Aorta (tissue), 5 donors: ENCODE measurements at places on chromosomes 6 and 20. TPM values are rescaled to one million over a fixed set of nuclear protein-coding genes. Genes with fewer than 3 reads are reported as not detected.

The FHL5 gene
- polyA plus RNA-seq, result 37.6 TPM

The GPSM3 gene
- 5.4 TPM for polyA plus RNA-seq

The LAMA2 gene
- polyA plus RNA-seq, result 52.0 TPM

The GSTA3 gene
- not detected for polyA plus RNA-seq

The ESR1 gene
- polyA plus RNA-seq, result 0.13 TPM

The CLPSL2 gene
- polyA plus RNA-seq, result not detected

The FAM120B gene
- 5.5 TPM for polyA plus RNA-seq

GRCh38 chr20:15406072-15406471, 1068.7 kb upstream of the FLRT3 start:
- DNase-seq, result no peak

DNA sequence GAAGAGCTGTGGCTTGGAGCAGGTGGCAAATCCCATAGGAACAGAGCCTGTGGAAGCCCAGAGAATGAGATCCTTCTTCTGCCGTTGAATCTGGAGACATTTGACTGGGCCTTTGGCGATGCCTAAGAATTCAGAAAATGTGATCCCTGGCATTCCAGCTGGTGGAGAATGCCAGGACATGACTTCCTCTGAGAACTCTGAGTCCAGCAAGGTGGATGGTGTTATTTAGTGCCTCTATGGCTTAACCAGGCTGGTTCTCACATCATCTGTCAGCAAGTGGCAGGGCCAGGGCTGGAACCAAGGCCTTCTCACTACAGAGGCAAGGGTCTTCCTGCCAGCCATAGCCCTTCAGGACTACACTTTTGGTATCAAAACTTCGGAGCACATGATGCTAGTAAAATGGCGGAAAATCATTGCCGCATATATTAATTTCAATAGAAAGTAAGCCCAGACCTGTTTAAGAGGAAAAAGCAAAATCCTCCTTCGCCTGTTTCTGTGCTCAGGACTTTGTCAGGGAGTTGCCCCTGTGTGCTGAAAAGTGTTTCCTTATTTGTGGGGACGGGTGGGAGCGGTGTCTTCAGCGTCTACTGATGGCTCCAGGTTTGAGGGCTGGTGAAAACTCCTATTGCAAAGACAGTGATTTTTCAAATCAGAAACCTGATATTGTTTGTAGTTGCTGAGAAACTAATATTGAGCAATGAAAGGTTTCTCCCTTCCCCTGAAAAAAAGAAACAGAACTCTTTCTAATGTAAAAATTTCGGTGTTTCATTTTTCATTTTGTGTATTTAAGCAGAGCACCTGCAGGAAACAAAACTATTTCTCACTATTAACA, 23.9 kb downstream of the DUSP22 start:
- DNase-seq, result no peak

DNA sequence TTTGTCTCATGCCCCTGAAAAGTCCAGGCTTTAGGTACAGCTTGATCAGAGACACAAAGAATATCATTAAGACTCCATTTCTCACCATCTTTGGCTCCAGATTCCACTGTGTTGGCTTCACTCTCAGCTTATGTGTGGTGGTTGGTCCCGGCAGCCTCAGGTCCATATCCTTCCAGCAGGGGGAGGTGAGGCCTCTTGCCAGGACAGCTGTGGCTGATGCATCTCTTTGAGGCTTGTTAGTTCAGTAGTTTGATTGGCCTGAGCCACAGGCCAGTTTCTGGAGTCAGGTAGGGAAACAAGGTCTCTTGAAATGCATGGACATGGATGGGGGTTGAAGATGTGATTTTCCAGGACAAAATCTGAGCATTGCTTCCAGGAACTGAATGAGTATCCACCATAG, 62.4 kb downstream of the JAG1 start:
- peak; percentile 82 for DNase-seq

DNA sequence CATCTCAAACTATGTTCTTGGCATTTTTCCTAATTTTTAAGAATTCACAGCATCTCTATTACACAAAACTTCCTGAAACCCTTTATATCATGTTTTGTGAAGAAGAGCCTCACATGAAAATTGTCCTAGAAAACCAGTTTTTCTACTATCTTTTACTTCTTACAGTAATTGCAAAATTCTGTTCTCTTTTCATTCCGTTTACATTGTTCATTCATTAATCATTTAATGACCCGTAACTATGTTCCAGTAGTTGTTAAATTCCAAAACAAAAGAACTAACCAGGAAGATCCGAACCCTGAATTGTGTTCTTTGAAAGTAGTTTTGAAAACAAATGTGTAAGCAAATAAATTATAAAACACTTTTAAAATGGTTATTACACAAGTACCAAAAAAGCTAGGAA, 597.0 kb downstream of the EYS start:
- no peak for DNase-seq

DNA sequence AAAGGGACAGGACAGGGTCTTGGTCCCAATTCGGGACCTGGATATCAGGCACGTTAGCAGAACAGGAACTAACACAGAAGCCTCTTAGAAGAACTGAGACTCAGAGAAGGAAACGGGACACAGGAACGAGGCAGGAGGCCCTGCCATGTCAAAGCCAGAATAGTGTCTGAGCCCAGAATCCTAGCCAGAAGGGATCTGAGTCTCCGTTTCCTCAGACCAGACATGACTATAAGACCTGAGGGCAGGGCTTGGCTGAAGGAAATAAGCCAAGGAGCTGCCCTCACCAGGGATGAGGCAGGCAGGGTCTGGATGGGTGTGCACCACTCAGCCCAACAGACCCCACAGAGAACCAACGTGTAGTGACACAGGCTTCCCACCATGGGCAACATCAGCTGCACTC, 40.3 kb downstream of the TRERF1 start:
- DNase-seq, result no peak

GRCh38 chr20:916125-916799, at the start of gene ANGPT4:
TSS of gene ANGPT4 (minus strand) at chr20:916334. CDS start at chr20:916214, 120 bp downstream.
- no peak for DNase-seq

GRCh38 chr6:88358846-88359245, 192.7 kb upstream of the CNR1 start:
- no peak for DNase-seq

DNA sequence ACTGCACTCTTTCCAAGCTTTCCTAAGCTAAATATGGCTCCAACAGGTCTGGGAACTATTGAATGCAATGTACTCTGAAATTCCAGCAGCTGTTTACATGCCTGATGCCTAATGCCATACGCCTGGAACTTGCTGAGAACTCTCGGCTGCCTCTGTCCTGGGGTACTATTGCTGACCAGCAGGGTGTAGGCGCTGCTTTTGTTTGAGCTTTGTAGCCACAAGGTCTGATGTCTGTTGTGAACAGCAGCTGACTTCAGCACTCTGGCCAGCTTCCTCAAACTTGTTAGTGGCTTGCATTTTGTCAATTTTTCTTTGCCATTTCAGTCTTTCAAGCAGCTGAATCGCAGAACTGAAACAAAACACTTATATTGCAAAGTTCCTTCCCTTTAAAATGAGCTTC, 26.7 kb downstream of the SAYSD1 start:
- DNase-seq, result peak; percentile 74

- no peak for DNase-seq
Observed at GRCh38 chr20:14005996-14006395, 10.7 kb downstream of the MACROD2 start.

- DNase-seq, result peak; percentile 79
Observed at GRCh38 chr6:21666201-21666691, 72.7 kb downstream of the SOX4 start.

- no peak for DNase-seq
Observed at GRCh38 chr6:1479095-1479494, 89.7 kb downstream of the FOXF2 start.

GRCh38 chr6:89669002-89669401, 30.5 kb upstream of the LYRM2 start:
- DNase-seq, result no peak

GRCh38 chr20:4153251-4153650, 137.9 kb upstream of the RNF24 start:
- DNase-seq, result no peak

DNA sequence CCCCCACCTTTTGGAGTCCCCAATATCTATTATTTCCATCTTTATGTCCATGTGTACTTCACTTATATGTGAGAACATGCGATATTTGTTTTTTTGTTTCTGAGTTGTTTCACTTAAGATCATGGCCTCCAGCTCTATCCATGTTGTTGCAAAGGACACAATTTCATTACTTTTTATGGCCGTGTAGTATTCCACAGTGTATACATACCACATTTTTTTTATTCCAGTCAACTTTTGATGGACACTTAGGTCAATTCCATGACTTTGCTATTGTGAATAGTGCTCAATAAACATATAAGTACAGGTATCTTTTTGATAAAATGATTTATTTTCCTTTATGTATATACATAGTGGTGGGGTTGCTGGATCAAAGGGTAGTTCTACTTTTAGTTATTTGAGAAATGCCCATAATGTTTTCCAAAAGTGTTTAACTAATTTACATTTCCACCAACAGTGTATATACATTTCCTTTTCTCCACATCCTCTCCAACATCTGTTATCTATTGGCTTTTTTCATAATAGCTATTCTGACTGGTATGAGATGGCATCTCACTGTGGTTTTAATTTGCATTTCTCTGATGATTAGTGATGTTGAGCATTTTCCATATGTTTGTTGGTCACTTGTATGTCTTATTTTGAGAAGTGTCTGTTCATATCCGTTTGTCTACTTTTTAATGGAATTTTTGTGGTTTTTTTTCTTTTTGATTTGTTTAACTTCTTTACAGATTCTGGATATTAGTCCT, 34.0 kb upstream of the COL10A1 start:
- no peak for DNase-seq

- DNase-seq, result no peak
Observed at GRCh38 chr6:2020909-2021308, 224.5 kb downstream of the GMDS start.

DNA sequence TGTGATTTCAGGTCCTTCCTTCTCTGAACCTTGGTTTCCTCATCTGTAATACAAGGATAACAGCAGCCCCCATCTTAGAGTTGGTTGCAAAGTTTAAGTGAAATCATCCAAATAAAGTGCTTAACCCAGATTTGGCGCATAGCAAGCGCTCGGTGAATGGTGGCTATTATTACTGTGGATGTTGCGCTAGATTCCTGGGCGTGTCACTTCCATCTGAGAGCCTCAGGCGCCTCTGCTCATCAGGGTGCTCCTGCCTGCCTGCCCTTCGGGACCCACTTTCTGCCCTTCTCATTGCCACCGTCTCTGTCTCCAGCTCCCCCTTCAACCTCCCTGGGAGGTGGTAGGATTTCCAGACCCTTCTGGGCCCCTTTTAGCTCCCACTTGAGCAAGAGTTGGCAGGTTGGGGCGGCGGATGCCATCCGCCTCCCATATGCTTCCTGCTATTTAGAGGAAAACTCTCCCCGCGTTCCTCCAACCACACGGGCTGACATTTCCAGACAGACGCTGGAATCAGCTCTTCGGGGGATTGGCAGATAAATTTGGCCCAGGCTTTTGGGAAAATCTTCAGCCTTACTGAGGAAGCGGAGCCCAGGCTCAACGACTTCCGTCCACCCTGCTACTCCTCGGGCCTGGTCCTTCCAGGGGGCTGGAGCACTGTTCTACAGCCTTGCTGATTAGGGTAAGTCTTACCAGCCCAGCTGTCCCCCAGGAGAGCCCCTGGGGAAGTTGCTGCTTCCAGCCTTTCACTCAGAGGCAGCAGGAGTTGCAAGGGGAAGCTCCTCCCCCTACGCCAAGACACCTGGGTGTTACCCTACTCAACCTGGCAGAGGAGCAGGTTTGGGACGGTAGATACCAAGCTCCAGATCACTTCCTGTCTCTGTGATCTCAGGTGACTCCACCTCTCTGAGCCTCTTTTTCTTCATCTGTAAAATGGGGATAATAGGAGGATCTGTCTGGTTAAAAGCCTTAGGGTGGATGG, 71.5 kb downstream of the DLGAP4 start:
- no peak for DNase-seq

DNA sequence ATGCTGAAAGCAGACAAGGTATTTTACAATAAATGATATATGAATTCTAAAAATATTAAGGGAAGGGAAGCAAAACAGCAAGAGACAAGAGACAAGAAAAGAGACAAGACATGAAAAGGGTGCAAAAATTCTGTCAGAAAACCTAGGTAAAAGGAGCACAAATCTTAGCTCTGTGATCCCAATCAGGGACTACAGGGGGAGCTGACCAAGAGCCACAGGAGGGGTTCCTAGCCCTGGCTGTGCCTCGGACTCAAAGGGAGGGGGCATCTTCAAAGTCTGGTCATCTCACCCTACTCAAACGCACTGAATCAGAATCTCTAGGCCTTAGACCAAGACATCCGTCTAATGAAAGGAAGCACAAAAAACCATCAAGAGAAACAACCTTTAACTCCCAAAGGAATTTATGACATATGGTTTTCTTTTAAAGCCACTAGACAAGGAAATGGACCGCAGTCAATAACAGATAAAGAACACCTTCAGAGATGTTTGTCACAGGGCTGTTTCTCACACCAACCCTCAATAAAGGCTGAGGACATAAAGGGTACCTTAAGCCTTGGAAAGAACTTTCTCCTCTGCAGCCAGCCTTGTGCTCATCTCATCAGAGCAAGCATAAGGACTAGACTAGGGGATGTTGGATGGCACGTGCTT, 130.4 kb upstream of the CDYL start:
- DNase-seq, result no peak

GRCh38 chr6:150876598-150876997, 11.1 kb downstream of the MTHFD1L start:
- peak; percentile 79 for DNase-seq
